Activated naive CD4-positive, alpha-beta T cell treated with anti-CD3 and anti-CD28 coated beads, Interleukin-2, amount 10 ng/mL, durations not matched to agents 7 days and 5 days (primary cell): ENCODE measurements at places on chromosomes 13 and 19.

DNA sequence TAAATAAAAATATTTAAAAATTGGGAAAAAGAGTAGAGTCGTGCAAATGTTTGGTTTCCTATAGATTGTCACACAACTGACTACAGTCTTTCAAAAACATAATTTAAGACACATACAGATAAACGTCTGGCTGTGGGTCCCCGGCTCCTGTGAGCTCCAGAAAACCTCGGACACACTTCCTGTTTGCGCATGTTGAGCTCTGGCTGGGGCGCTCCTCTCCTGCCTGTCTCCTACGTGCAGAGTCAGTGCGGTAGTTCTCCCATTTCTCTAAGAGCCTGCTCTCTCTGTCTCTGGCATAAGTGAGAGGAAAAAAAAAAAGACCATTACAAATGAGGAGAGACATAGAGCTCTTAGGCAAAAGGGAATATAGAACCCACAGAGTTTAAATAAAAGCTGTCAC lies 128.2 kb upstream of the OBI1 start:
- H3K4me3 ChIP-seq, result no peak overlapping the region
- H3K36me3 ChIP-seq, result no peaks in the 10 kb centered on the region
- H3K4me1 ChIP-seq, result no peaks in the 10 kb centered on the region
- no peak for DNase-seq
- H3K27ac ChIP-seq, result no peak overlapping the region

- no peak overlapping the region for H3K27ac ChIP-seq
- H3K27me3 ChIP-seq, result no peaks in the 10 kb centered on the region
- H3K4me3 ChIP-seq, result no peak overlapping the region
- DNase-seq, result no peak
Observed at GRCh38 chr19:56748378-56748777, 76.8 kb upstream of the ZNF835 start.

DNA sequence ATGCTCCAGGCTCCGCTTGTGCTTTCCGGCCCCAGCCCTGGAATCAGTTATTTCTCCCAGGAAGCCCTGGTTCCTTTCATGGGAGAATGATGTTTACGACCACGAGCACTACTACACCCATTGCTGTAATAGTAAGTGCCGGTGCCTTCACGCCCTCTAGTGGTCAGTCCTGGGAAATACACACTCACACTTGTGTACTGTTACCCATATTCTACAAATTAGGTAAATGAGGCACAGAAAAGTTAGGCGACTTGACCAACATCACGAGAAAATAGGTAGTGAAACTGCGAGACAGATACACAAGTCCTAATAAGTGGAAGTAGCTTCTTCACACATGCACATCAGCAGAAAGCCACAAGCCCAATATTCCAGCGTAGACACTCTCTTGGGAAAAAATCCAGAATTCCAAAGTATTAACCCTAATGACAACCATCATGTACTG lies 21.7 kb downstream of the CEACAM21 start:
- peak; percentile 86 for DNase-seq
- no peak overlapping the region for H3K27ac ChIP-seq
- H3K27me3 ChIP-seq, result peaks cover 47% of the 10 kb centered on the region
- H3K4me3 ChIP-seq, result no peak overlapping the region
- peaks cover 12% of the 10 kb centered on the region for H3K4me1 ChIP-seq

DNA sequence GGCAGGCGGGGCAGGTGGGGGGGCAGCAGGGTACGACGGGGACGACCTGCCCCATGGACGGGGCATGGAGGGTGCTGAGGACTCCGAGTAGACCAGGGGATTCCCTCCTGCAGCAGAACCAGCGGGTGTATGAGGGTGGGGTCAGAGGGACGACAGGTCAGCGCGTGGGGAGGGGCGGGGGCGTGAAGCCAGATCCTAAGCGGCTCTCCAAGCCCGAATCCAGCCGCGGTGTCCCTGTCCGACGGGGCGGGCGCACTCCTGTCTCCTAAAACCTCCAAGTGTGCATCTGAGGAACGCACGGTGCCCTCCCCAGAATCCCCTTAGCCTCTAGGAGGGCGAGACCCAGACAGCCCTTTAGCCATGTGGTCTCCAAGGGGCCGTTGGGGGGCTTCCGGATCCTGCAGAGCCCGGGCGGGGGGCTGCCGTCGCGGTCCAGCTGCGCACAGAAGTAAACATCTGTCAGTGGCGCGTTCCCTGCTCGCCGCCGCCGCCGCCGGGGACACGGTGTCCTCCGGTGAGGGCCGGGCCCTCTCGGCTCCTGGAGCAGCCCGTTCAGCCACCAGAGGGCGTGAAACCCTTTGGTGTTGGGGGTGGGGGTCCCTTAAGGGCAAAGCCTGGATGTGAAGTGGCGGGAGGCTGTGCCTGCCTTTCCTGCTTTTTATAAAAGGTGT lies 730 bp downstream of the NRTN start:
- H3K4me1 ChIP-seq, result peaks cover 25% of the 10 kb centered on the region
- peaks cover 72% of the 10 kb centered on the region for H3K27me3 ChIP-seq
- peak overlapping the region; percentile 15 for H3K4me3 ChIP-seq
- H3K27ac ChIP-seq, result no peak overlapping the region
- DNase-seq, result peak; percentile 73
- no peaks in the 10 kb centered on the region for H3K36me3 ChIP-seq

DNA sequence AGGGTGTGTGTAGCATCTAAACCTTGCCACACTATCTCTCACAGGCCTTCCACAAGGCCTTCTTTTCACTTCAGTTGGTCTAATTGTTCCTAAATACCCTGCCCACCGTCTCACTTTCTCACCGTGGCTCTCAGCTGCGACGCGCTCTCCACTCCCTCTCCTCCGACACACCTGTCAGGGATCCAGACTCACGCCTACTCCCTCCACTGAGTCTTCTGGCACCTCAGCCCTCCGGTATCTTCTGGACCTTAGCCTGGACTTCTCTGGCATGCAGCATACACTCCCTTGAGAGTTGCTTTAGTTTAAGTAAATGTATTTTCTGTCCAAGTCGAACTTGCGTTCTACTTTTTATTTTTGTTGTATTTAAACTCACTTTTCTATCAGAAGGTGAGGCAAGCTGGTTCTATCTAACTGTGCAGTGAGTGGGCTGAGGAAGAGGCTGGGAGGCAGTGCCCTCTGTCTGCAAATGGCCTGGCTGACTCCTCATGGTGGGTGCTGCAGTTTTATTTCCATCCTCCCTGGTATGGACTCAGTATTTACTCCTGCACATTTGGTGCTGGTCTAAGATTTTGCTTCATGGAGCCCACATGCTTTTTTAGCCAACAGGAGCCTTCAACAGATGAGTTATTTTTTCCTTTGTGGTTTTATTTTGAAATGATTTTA lies 28.5 kb upstream of the ARGLU1 start:
- no peaks in the 10 kb centered on the region for H3K36me3 ChIP-seq
- H3K27ac ChIP-seq, result no peak overlapping the region
- peaks cover 15% of the 10 kb centered on the region for H3K27me3 ChIP-seq
- no peaks in the 10 kb centered on the region for H3K4me1 ChIP-seq

DNA sequence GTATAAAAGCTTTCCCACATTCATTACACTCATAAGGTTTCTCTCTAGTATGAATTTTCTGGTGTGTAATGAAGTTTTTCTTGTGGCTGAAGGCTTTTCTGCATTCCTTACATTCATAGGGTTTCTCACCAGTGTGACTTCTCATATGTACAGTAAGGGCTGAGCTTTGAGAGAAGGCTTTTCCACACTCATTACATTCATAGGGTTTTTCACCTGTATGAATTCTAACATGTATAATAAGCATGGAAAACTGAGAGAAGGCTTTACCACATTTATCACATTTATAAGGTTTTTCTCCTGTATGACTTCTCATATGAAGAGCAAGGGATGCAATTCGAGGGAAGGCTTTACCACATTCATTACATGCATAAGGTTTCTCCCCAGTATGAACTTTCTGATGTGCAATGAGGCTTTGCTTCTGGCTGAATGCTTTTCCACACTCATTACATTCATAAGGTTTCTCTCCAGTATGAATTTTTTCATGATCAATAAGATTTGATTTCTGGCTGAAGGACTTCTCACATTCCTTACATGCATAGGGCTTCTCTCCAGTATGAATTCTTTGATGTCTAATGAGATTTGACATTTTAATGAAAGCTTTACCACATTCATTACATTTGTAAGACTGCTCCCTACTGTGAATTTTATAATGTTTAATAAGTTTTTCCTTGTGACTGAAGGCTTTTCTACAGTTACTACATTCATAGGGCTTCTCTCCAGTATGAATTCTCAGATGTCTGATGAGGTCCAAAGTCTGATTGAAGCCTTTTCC lies 42.6 kb downstream of the ZNF527 start:
- no peak overlapping the region for H3K4me3 ChIP-seq
- no peaks in the 10 kb centered on the region for H3K27me3 ChIP-seq
- peaks cover 49% of the 10 kb centered on the region for H3K36me3 ChIP-seq
- no peak overlapping the region for H3K27ac ChIP-seq

- no peak for DNase-seq
- no peaks in the 10 kb centered on the region for H3K27me3 ChIP-seq
- no peaks in the 10 kb centered on the region for H3K36me3 ChIP-seq
- H3K27ac ChIP-seq, result no peak overlapping the region
- H3K4me3 ChIP-seq, result no peak overlapping the region
Observed at GRCh38 chr13:101949681-101950080, 452.2 kb downstream of the FGF14 start.

GRCh38 chr13:28470296-28470695 lies 24.6 kb downstream of the FLT1 start:
- H3K27ac ChIP-seq, result no peak overlapping the region
- no peak for DNase-seq
- peaks cover 4% of the 10 kb centered on the region for H3K27me3 ChIP-seq
- H3K4me1 ChIP-seq, result no peaks in the 10 kb centered on the region

GRCh38 chr19:36081894-36082293 lies 27.2 kb downstream of the WDR62 start:
- no peaks in the 10 kb centered on the region for H3K27me3 ChIP-seq
- no peaks in the 10 kb centered on the region for H3K4me1 ChIP-seq
- no peak overlapping the region for H3K4me3 ChIP-seq
- no peak for DNase-seq

DNA sequence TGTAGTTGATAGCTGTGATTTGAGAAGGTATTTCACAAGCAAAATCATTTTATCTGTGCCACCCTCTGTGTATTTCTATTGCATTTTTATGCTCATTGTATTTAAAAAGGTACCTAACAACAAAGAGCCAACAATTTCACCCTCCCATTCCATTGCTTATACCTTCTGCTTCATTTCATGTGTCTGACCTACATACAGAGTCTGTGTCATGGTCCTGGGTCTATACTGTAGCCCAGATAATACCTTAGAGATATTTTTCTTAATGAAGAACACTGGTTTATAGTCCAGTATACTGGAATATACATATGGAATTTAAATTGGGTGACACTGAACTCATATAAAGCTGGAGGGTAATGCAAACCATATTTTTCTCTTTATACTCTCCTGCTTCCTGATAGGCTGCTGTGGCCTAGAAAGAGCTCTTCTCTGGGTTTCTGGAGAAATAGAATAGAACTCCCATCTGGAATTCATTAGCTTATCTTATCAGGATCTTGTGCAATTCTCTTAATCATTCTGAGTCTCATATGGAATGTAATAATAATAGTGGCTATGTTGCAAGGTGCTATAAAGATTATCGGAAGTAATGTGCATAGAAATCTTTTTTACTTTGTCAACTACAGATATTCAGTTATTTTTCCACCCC lies 31.8 kb upstream of the SPART start:
- no peaks in the 10 kb centered on the region for H3K27me3 ChIP-seq
- H3K27ac ChIP-seq, result no peak overlapping the region
- DNase-seq, result no peak
- H3K36me3 ChIP-seq, result no peaks in the 10 kb centered on the region
- no peak overlapping the region for H3K4me3 ChIP-seq
- no peaks in the 10 kb centered on the region for H3K4me1 ChIP-seq

DNA sequence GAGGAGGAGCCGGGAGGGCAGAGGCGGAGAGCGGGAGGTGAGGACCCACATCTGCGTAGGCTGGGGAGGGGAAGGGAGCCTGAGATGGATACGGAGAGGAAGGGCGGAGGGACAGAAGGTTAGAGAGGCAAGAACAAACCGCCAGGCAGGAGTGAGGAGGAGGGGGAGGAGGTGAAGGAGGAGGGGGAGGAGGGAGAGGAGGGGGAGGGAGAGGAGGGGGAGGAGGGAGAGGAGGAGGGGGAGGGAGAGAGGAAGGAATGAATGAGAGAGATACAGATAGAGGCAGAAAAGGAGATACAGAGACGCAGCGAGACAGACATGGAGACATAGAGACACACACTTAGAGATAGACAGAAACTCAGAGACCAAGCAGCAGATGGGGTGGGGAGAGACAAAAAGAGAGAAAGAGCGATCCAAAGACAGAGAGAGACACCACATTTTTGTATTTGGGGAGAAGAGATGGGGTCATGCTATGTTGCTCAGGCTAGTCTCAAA lies 782 bp upstream of the CA11 start:
- H3K4me3 ChIP-seq, result peak overlapping the region; percentile 75
- no peaks in the 10 kb centered on the region for H3K36me3 ChIP-seq
- no peak for DNase-seq

DNA sequence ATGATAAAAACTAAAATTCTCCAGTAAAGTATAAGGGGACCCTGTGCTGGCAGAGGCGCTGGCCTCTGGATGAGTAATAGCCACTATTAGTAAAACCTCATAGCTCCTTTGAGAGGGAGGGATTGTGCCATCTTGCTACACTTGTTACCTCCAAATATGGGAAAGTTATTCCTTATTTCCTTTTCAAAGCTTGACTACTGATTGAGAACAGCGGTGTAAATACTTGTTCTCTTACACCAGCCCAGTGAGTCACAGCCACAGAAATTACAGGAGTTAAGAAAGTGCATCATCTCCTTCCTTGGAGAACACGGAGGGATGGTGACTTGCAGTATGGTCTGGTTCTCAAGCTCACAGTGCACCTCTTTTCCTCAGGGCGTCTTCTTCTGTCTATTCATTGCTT lies 379.0 kb downstream of the EFNB2 start:
- H3K36me3 ChIP-seq, result no peaks in the 10 kb centered on the region
- H3K4me3 ChIP-seq, result no peak overlapping the region
- H3K27me3 ChIP-seq, result no peaks in the 10 kb centered on the region
- H3K4me1 ChIP-seq, result no peaks in the 10 kb centered on the region
- no peak overlapping the region for H3K27ac ChIP-seq

- no peak overlapping the region for H3K4me3 ChIP-seq
- no peaks in the 10 kb centered on the region for H3K27me3 ChIP-seq
- H3K36me3 ChIP-seq, result no peaks in the 10 kb centered on the region
- no peaks in the 10 kb centered on the region for H3K4me1 ChIP-seq
Observed at GRCh38 chr13:70816853-70817252, 708.6 kb upstream of the KLHL1 start.

- no peaks in the 10 kb centered on the region for H3K36me3 ChIP-seq
- DNase-seq, result no peak
- no peak overlapping the region for H3K27ac ChIP-seq
Observed at GRCh38 chr13:67048084-67048820, 181.9 kb downstream of the PCDH9 start.

DNA sequence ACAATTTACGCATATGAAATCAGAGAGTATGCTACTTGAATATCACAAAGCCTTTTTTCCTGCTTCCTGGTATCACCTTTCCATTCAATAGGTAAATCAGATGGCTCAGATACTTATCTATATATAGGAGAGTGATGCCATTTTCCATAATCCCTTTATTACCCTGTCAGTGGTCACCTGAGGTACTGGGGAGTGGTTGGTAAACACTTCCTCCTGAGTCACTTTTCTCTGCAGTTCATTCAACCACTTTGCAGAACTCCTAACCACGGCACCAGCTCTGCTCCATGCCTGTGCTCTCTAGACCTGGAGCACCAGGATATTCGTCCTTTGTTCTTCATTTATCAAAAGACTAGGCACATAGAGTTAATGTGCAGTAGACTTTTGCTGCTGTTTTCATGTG lies 748.5 kb upstream of the KLHL1 start:
- no peaks in the 10 kb centered on the region for H3K4me1 ChIP-seq
- H3K27ac ChIP-seq, result no peak overlapping the region
- no peak overlapping the region for H3K4me3 ChIP-seq
